Fibroblast of skin of right quadriceps (primary cell): ENCODE measurements at places on chromosomes 6 and 20.

DNA sequence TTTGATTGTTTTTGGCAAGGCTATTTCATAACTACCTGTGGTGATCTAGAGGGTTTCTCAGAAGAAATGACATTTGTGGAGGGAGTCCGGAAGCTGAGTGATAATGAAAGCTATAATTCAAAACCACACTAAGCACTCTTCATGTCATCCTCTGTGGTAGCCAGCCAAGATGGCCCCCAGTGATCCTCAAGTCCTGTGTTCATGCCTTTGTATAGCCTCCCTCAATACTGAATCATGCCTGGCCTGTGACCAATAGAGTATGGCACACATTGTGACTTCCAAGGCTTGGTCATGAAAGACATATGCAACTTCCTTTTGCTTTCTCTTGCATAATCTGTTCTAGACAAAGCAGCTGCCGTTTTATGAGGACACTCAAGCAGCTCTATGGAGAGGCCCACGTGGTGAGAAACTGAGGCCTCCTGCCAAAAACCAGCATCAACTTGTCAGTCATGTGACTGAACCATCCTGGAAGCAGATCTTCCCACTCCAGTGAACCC is 12.8 kb upstream of the DNAAF9 start:
- DNase-seq = peak; percentile 60

DNA sequence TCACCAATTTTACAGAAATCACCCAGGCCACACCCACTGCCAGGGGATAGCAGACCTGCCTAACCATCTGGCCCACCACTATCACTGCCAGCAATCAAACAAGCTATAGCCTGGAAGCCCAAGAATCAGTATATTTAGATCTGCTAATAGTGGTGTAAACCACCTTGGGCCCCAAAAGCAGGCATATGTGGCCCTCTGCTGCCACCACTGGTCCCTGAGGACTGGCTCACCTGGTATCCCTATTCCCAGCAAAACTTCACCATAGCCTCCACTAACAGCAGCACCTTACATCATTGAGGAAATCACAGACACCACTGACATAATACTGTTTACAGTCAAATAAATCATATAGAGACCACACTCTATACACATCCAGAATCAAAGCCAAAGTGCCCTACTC is 880.4 kb upstream of the MAN1A1 start:
- no peak for DNase-seq

GRCh38 chr6:15036690-15037245 is 209.1 kb upstream of the JARID2 start:
- no peak for DNase-seq

DNA sequence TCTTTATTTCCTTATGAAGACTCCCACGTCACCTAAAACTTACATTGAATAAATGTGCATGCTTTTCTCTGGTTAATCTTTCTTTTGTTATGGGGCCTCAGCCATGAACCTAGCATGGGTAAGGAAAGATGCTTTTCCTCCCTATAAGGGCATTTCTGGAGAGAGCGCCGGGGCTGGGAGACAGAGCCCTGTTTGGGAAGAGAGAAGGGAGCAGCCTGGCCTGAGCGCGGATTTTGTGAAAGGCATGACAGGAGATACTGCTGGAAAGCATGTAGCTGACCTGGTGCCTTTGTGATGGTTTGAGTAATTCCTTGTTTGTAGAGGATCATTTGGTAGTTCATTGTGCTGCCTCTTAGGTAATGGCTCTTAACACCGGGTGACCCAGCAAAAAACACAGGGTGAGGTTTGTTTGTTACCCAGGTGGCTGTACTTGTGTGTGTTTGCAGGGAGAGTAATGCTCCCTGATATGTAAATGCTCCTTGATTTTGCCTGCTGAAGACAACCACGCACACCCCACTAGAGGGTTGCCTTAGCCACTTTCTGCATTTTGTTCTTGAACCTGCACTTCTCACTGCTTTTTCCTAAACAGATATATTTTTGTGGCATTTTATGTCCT is 59.2 kb downstream of the ANKRD6 start:
- no peak for DNase-seq
